ENCODE measurements at places on chromosomes 1 and 21.

GRCh38 chr1:54854381-54855020 is 32.5 kb downstream of the DHCR24 start:
- no peak for DNase-seq

- DNase-seq: peak; percentile 50
These were observed 940 bp upstream of the PRKCZ start for GRCh38 chr1:2049225-2049717.

- DNase-seq: no peak
These were observed 11.4 kb downstream of the RGS5 start for GRCh38 chr1:163191301-163191700.

DNA sequence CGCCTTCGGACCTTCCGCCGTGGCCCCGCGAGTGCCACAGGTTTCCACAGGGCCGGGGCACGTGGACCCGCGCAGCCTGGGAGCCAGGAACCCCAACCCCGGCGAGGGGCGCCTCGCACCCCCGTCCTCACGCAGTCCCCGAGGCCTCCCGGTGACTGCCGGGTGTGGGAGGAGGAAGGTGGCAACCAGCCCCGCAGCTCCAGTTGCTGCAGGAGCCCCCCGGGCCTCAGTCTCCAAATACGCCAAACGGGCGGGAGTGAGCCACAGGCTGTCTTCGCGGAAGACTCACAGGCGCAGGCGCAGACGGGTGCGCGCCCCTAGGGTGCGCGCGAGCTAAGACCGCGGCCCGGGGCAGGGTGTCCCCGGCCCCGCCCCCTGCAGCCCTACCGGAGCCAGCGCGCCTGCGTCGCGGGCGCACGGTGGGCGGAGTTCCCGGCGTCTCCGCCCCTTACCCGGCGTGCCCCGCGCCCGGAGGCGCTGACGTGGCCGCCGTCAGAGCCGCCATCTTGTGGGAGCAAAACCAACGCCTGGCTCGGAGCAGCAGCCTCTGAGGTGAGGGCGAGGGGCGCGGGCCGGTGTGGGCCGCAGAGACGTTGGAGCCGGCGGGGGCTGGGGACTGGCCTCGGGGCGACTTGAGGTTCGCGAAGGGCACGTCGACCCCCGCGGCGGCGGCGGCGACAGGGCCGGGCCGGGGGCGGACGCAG is at the start of gene ARF1:
Gene ARF1, plus strand, starts transcription at position 495 of the 704 bp plus-strand sequence. CDS start 14,407 bp downstream, outside the sequence.
- peak; percentile 95 for DNase-seq

GRCh38 chr1:117020526-117021156 is 19.1 kb downstream of the CD101 start:
- DNase-seq: no peak

DNA sequence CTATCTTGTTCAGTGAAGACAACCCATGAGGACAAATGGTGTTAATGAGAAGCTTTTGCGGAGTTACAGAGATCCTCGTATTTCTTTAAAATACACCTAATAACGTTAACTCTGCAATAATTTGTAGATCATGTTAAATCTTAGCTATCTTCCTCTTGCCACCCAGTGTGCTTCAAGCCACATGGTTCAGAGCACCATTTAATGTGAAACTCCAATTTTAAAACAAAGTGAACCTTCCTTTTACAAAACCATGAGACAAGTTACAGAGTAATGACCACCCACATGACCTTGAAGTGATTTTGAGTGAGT is 1.7 kb upstream of the KCNE2 start:
- DNase-seq: no peak

- peak; percentile 58 for DNase-seq
These were observed 2.5 kb upstream of the LMO4 start for GRCh38 chr1:87325982-87326738.

- DNase-seq: peak; percentile 52
These were observed 5.7 kb upstream of the PLPP3 start for GRCh38 chr1:56584910-56585528.

GRCh38 chr21:20276954-20277353 is 721.3 kb upstream of the NCAM2 start:
- no peak for DNase-seq

DNA sequence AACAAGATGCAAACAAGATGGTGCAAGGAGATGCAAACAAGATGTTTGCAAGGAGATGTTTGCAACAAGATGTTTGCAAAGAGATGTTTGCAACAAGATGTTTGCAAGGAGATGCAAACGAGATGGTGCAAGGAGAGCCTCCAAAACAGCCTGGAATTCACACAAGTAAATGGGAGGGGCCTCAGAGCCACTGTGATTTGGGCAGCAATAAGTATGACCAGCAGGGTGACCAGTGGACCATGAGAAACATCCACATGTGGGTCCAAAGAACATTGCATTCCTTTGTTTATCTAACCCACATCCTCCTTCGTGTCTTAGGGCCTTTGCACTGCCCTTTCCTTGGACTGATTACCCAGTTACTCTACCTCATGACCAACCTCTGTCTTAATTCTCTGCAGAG is 162.9 kb downstream of the PLPP3 start:
- no peak for DNase-seq

DNA sequence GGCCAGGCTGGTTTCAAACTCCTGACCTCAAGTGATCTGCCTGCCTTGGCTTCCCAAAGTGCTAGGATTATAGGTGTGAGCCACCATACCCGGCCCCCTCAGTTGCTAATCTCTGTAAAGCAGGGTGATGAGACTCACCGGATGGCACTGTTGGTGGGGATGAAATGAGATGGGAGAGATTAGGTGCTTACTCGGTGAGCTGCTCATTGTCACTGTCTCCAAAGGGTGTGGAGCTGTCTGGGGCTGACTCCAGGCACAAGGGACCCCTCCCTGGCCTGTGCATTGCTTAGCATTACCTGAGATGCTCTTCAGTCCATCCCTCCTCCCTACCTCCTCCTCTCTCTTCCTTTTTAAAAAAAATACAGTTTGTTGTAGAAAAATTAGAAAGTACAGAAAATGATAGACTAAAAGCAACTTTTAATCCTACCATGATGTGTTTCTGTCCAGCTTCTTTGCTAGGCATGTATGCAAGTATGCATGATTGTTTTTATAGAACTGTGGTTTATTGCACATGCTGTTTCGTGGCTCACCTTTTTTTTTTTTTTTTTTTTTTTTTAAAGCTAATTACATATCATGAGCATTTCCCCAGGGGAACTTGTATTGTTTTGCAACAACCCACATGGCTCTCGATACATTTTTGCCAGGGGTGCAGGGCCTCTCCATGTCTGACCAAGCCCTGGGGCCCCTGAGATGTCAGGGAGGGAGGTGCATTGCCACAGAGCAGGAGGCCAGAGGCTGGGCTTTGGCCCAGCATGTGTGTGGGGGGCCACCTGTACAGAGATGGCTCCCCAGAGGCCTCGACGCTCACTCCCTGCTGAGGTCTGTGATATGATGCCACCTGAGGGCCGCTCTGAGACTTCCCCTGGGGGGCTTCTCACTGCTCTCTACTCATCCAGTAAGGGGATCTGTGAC is 55.4 kb downstream of the ARHGEF10L start:
- no peak for DNase-seq

GRCh38 chr1:147611021-147611426 is 59.3 kb downstream of the ACP6 start:
- no peak for DNase-seq

GRCh38 chr1:160103658-160104408 is 5.4 kb upstream of the IGSF8 start:
- DNase-seq: no peak

- peak; percentile 5 for DNase-seq
These were observed 131.6 kb downstream of the LHX8 start for GRCh38 chr1:75265792-75266191.

DNA sequence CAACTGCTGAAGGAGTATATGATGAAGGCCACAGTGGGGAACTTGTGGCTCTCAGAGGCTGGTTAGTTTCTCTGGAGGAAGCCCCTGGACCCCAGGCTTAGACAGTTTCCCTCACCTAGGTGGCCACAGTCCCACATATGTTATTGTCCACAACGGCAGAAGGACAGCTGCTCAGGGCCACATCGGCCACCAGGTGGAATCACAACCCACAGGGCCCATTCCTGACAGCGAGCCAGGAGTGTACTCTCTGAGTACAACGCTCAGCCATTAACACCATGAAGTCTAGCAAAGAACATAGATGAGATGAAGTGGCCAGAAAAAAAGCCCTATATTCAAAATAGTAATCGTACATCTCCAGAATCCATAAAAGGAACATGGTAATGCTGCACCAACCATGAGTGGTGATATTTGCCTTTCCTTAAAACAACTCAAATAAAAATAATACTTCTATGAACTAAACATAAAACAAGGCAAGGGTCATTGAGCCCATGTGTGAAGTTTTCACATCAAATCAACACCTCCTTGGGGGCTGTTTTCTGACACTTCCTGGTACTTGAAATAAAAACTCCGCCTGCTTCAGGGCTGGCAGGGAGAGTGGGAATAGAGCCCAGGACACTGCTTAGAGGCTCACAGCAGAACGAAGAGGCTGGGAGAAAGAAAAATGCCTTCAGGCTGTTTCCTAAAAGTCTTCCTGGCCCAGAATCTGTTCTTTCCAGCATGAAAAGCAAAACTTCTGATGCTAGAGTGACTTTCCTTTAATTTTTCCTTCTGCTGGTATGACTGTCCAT is 383.3 kb downstream of the HHAT start:
- no peak for DNase-seq

DNA sequence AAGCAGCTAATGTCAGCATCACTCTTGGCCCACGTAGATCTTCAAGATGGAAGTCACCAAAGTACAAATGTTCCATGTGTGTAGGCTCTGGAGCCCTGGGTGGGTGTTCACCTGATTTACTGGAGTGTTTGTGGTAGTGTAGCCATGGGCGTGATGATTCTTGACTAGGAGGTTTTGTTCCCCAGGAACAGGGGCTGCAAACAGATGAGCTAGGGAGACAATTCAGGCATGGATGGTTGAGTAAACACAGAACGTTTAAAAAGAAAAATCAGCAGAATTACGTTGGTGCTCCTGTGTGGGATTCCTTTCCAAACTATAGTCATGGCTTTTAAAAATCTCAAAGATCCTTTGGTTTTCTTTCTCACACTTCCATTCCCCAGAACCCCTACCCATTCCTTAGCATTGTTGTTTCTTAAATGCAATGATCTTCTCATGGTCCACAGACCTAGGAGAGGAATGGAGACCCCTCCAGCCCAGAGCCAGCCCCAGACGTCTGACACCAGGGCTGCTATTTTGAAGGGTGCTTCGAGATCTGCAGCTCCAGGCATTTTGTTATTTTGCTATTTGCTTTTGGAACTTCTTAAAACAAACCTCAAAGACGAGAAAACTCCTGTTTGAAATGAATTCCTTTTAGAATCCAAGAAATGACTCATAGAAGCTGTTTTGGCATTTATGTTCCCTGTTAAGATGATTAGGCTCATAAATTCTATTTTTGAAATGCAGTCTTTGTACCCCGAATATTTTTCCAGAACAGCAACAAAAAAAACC is 115.1 kb downstream of the ETS2 start:
- no peak for DNase-seq

DNA sequence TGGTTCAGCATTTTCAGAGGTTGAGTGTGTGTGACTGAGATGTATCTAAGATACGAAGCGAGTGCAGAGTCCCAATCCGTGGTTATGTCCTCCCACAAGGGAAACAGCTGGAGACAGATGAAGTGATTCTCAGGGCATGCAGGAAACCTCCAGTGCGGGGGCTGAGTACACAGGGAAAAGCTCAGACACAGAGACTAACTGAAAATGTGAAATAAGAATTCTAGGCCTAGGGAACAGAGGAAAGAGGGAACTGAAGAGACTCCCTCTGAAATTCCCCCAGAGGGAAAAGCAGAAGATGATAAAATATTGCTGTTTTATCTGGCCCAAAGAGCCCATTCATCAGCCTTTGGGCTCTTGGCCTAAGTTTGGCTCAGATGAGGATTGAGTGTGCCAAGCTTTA is 116.8 kb downstream of the LRRC53 start:
- DNase-seq: no peak

DNA sequence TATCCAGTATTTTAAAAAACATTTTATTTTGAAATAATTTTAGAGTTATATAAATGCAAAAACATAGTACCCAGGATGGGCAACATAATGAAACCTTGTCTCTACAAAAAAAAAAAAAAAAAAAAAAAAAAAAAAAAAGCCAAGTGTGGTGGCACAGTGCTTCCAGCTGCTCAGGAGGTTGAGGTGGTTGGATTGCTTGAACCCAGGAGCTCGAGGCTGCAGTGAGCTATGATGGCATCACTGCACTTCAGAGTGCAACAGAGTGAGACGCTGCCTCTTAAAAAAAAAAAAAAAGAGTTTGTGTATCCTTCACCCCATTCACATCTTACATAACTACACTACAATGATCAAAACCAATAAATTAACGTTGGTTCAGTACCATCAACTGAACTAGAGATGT is 115.6 kb upstream of the KIF26B start:
- DNase-seq: no peak
